Inflammatory macrophage treated with lipopolysaccharide for 1 hour (primary cell): ENCODE measurements at places on chromosomes 2 and 18.

- no peak for DNase-seq
These were observed 141.8 kb upstream of the BCL2L11 start for GRCh38 chr2:110978756-110979470.

DNA sequence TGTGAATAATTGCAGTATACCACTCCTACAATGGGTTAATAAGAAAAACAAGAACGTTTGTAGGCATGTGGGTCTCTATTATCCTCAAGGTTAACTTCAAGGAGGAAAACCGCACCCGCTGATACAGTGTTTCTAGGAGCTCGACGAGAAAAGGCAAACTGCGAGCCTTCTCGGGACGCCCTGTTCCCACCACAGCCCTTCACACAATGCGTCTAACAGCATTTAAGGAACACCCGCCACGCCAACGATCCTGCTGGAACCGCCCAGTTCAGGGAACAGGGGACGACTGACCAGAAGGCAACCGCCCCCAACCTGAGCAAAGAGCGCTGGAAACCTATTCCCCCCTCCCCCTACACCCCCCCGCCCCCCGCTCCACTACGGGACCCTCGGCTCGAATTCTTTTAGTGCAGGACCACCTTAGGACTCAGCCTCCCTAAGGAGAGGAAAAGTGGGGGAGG, 710 bp upstream of the TMSB10 start:
- peak; percentile 82 for DNase-seq

DNA sequence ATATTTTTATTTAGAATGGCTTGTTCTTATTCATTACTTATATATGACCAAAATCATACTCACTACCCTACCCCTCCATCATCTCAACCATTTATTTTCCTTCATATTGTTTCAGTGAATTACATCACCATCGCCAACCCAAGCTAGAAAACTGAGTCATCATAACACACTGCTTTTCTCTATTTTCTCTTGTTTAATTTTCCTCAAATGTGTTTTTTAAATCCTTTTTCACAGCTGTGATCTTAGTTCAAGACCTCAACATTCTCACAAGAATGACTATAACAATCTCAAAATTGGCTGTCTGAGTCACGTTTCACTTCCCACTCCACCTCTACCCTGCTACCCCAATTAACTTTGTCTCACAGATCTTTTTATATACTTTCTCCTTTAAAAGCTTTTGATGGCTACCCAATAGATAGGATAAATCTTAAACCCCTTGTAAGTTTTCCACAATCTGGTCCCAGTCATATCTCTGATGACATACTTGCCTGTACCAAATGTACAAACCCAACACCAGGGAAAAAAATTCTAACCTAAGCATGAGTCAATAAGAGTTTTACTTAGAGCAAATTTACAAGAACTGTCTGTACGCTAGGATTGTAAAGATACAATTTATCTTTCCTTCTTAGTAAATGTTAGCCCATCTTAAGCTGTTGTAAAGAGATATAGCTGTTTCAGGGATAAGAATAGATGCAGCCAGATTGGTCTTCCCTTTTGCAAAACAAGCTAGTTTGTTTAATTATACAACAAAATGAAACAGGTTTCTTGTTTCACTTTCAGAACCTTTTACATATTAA, 635.1 kb upstream of the SLC39A10 start:
- DNase-seq = no peak

DNA sequence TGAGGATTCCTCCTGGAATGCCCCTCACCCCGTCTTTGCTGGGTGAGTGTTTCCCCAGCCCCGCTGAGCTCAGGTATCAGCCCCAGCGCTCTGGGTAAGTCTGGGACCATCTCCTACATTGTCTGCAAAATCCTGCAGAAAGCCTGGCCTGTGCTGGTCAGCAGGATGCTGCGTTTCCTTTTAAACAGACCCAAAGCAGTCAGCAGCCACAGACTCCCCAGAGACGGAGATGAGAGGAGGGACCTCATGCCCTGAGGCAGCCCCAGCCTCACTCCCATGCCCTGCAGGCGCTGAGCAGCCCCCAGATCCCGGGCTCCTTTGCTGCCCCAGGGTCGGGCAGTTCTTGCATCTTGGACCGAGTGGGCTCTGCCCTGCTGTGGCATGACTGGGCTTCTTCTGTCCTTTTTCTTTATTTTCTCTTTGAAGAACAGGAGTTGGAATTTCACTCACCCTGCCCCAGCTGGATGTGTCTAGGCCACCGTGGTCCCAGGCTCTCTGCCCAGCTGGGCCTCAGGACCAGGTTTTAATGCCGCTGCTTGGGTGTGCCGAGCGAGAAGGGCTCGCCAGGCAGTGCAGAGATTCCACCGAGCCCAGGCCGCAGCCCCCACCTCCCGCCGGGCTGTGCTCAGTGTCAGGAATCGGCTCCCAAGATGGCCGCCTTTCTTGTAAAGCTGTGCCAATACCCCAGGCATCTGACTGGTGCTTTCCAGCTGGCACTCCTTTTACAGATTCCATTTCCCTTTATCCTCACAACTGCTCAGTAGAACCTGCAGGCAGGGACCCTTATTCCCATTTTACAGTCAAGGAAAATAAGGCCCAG, 43.6 kb downstream of the ODC1 start:
- no peak for DNase-seq

GRCh38 chr18:11654736-11655605, 34.1 kb upstream of the GNAL start:
- DNase-seq = peak; percentile 5

GRCh38 chr18:40957533-40958070, 997.4 kb upstream of the PIK3C3 start:
- no peak for DNase-seq

GRCh38 chr2:36650031-36650829, 46.3 kb upstream of the VIT start:
- DNase-seq = peak; percentile 5

- DNase-seq = no peak
These were observed 56.7 kb upstream of the EML6 start for GRCh38 chr2:54666634-54667265.

GRCh38 chr2:5521461-5521860, 170.7 kb upstream of the SOX11 start:
- DNase-seq = no peak

DNA sequence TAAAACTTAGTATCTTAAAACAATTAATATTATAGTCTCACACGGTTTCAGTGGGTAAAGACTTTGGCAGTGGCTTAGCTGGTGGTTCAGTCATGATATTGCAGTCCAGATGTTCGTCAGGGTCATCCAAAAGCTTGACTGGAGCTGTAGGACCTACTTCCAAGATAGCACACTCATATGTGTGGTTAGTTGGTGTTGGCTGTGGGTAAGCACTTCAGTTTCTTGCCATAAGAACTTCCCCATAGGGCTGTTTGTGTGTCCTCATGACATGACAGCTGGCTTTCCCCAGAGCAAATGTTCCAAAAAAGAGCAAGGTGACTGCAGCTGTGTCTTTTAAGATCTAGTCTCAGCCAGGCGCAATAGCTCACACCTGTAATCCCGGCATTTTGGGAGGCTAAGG, 48.5 kb upstream of the EPC2 start:
- DNase-seq = no peak

- no peak for DNase-seq
These were observed 148.1 kb downstream of the EML6 start for GRCh38 chr2:54871457-54872107.

DNA sequence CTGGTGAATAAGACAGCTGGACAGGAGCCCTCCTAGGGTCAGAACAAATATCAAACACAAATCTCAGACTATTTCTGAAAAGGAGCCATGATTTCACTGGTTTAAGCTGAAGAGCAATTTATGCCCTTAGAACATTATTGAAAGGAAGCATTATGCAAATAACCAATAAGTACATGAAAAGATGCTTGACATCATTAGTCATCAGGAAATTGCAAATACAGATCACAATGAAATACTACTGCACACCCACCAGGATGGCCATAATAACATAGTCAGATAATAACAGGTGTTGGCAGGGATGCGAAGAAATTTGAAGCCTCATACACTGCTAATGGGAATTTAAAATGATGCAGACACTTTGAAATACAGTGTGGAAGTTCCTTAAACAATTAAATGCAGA, 176.4 kb upstream of the RAB6C start:
- DNase-seq = no peak

DNA sequence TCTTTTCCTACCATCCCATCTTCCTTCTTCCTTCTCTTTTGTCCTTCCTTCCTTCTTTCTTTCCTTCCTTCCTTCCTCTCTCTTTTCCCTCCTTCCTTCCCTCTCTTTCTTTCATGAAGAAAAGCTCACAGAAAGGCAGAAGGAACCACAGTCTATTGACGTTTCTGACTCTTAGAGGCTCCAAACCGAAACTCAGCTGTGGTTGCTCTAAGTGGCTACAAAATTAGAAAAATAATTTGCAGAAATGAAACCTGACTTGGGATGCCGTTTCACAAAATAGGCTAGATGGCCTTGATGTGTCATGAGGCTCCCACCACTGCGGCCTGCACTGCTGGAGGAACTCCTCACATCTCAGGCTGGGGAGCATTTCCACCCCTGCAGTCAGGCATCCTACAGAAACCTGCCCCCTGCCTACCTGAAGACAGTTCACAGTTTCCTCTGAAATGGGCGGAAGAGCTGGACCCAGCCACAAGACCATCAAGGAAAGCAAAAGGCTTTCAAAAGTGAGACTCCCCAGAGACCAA, 165.6 kb downstream of the SMAD7 start:
- peak; percentile 92 for DNase-seq

DNA sequence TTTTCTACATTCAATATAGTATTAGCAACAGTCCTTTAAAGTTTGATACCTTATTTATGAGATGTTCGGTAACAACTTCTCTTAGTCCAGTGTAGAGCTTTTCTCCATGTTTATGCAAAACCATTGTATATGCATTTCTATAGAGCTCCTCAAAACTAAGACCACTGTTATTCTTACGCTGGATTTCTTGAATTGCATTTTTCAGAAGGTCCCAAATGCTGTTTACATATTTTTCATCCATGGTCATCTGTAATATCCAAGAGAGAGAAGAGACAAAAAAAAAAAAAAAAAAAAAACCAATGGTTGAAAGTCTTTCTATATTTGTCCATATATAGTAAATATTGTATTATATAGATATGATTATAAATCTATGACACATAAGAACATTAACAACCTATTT, 27.6 kb downstream of the CUL3 start:
- DNase-seq = no peak

- peak; percentile 20 for DNase-seq
These were observed 23.2 kb downstream of the SPEG start for GRCh38 chr2:219457784-219458369.

DNA sequence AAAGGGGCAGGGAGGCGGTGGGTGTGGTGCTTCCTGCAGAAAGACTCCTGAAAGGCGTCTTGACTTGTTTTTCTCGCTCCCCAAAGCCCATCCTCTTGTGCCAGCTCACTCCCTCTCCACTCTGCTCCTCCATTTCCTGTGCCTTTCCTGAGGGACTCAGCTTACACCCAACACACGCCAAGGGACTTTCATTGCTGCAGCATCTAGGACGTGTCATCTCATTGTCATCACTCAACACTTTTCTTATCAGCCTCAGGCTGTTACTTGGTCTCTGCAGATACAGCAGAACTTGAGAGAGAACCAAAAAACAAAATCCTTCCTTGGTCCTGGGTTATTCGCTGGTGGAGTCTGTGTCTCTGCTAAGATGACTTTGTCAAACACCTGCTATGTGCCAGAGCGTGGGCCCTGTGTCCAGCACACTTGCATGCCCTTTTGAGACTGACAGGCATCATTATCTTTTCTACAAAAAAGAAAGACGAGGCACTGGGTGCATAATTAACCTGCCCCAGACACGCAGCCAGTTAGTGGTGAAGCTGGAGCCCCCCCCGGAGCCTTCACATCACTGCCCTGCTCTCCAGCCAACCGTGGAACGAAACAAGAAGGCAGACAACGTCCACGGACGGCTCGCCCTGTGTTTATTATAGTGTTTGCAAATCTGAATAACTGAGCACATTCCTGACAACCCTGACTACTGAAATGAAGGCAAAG, 261.7 kb upstream of the HDAC4 start:
- DNase-seq = no peak

- no peak for DNase-seq
These were observed 84.2 kb upstream of the OTOS start for GRCh38 chr2:240224676-240225075.

- DNase-seq = no peak
These were observed 257.7 kb upstream of the CHAC2 start for GRCh38 chr2:53509831-53510388.

DNA sequence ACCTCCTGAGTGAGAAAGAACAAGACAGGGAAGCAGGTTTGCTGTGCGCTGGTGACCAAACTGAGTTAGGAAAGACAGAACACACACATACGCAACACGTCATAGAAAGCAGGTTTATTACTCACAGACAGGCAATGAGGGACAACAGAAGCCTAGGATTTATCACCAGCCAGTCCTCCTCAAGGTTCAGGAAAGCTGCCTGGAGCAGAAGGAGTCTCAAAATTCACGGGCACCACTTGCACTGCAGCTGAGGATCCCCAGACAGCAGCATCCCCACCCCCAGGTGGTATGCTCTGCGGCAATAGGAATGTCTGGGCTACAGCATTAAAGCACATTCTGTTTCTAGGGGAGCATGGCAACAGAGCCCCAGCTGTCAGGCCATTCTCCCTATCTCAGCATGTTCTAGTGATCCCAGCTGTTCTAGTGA, 284.4 kb upstream of the RGPD4 start:
- no peak for DNase-seq

- no peak for DNase-seq
These were observed 677.5 kb downstream of the NYAP2 start for GRCh38 chr2:226077031-226077430.

DNA sequence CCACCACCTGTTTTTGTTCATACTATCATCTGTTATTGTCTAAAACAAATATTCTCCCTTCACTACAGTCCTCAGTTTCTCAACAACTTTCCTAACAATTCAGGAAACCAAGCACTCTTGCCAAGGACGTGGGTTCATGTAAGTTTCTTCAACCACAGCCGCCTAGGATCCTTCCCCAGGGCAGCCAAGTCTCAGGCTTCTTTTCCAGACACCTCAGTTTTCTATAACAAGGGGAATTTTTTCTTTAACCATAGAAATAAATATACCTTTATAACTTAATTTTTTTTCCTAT, 39.4 kb upstream of the AGPS start:
- DNase-seq = peak; percentile 10

- peak; percentile 61 for DNase-seq
These were observed 17.4 kb upstream of the NEMP2 start for GRCh38 chr2:190551928-190552327.

- DNase-seq = no peak
These were observed 85.3 kb downstream of the CYP26B1 start for GRCh38 chr2:72062336-72062735.

- DNase-seq = no peak
These were observed 602.2 kb downstream of the GALR1 start for GRCh38 chr18:77851802-77852201.

DNA sequence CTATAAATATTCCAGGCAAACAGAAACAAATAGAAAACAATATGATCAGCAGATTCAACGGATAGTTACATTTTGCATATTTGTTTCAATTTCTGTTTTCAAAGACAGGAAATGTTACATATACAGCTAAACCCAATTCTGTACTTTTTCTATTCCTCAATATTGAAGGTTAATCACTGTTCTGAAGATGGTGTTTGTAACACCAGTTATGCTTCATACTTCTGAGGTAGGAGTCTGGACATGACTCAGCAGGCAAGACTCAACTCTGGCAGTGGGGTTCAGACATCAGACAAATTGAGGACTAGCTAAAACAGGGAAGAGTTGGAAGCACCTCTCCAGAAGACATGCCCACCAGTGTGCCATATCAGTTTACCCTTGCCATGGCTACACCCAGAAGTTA, 16.6 kb downstream of the SERPINB13 start:
- peak; percentile 59 for DNase-seq
